ENCODE measurements at places on chromosomes 13 and 19. TPM values are rescaled to one million over a fixed set of nuclear protein-coding genes. Genes with fewer than 3 reads are reported as not detected.

Gene ZNF112
- 5.7 TPM for total RNA-seq

Gene ZNF584
- 21.8 TPM for total RNA-seq

Gene FLT3
- not detected for total RNA-seq

Gene CBARP
- 5.7 TPM for total RNA-seq

Gene ADAT3
- 6.7 TPM for total RNA-seq

Gene CCL25
- total RNA-seq: not detected

- DNase-seq: no peak
- H3K36me3 ChIP-seq: peaks cover 33% of the 10 kb centered on the region
- no peaks in the 10 kb centered on the region for H3K27me3 ChIP-seq
Observed at GRCh38 chr19:34475975-34476594, 5.5 kb upstream of the WTIP start.

DNA sequence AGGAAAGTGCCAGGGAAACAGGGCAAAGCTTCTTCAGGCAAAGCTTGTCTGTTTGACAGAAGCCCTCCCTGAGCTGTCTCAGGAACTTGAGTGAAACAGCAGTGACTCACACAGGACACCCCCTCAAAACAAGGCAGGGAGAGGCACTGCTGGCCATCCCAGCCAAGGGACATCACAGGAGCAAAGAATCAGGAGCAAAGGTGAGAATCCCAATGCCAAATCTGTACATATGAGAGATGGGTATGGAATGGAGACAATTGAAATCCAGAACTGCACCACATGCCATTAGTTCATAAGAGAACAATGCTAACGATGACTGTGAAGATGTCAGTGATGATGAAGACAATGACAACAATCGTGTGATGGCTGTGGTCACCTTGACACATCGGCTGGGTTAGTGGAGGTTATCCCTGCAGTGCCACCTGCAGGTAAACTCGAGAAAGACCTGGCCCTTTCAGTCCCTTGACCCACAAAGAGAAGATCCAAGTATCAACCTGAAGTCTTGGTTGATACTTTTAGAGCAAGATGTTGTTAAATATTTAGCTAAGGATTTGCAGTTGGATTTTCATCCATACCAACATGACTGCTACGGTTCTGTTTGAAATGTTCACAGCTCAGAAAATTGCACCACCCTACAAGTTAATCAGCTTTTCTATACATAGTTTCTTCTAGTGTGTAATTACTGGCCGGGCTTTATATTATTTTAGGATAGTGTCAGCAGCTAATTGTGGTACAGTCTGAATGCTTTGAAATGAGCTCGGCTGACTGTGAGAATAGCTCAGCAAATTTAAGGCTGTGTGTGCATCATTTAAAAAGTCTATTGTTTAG, 42.0 kb upstream of the IPO5 start:
- H3K4me3 ChIP-seq: no peak overlapping the region
- no peaks in the 10 kb centered on the region for H3K36me3 ChIP-seq
- peaks cover 2% of the 10 kb centered on the region for H3K27me3 ChIP-seq
- H3K27ac ChIP-seq: no peak overlapping the region

DNA sequence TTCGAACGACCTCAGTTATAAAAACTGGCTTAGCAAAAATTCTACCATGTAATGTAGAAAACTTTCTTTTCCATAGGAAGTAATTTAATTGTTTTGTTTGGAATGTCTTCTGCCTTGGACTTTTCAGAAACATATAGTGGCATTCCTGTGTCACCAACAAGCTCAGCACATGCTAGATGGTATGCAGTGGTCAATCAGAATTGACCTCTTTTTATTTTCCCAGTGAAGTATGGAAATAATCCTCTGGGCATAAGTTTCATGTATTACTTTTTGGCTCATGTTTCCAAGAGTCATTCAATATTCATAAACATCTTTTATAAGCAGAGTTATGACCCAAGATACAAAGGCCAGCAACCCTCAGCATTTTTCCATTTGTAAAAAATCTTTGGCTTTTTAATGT, 33.6 kb downstream of the NALCN start:
- no peaks in the 10 kb centered on the region for H3K4me1 ChIP-seq
- DNase-seq: no peak
- H3K27ac ChIP-seq: no peak overlapping the region
- no peaks in the 10 kb centered on the region for H3K27me3 ChIP-seq

DNA sequence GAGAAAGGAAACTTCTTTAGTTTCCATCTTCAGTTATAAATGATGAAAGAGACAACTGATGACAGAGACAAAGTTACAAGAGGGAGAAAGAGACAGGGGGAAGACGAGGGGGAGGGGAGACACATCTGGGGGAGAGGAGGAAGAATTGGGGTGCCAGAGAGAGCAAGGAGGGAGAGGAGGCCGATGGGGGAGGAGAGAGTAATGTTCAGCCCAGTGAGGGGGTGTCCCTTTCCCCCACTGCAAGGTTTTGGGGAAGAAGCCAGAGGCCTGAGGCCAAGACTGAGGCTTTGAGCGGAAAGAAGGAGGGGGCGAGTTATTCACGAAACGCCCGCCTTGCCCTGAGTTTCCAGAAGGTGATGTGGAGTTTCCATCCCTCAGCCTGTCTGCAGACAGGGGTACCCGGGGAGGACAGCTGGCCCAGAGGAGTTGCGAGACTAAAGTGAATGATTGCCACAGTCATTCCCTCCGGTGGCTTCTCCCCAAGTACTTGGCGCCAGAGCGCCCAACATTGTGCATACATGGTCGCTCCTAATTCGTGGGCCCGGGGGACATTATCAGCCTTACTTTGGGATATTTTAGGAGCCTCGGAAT, 558 bp upstream of the PPAN start:
- peak overlapping the region; percentile 84 for H3K4me3 ChIP-seq
- peak overlapping the region; percentile 63 for H3K27ac ChIP-seq
- peaks cover 18% of the 10 kb centered on the region for H3K27me3 ChIP-seq

DNA sequence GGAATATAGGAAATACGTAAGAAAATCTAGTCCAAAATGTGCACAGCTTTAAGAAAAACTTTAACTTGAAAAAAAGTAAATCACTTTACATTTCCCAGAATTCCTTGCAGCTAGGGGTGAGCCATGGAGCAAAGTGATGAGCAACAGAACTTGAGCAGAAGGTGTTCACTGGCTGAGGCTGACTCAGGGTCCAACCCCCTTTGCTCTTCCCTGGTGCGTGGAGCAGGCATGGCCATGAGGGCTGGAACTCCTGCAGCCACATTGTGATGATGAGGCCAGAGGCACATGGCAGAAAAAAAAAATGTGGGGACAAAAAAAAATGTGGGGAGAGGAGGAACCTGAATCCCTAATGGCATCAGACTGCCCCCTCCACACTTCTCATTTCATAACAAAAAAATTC, 9.9 kb upstream of the PLA2G4C start:
- no peak overlapping the region for H3K27ac ChIP-seq
- H3K36me3 ChIP-seq: peaks cover 26% of the 10 kb centered on the region
- H3K27me3 ChIP-seq: no peaks in the 10 kb centered on the region
- H3K4me1 ChIP-seq: peaks cover 12% of the 10 kb centered on the region
- DNase-seq: no peak

DNA sequence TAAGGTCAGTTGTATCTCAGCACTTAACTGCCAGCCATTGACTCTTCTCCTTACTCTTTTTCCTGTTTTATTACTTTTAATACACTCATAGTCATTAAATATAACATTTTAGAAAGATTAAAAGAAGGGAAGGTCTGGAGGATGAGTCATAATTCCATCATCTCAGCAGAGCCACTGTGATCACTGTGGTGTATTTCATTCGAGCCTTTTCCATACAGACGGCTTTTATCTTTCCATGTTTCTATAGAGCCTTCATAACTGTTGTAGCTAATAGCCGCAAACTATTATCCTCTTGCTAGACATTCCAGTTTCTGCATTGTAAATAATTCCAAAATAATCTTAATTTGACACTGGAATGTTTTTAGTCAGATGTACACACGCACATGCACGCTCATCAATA, 4.7 kb upstream of the FLT1 start:
- no peaks in the 10 kb centered on the region for H3K4me1 ChIP-seq
- H3K36me3 ChIP-seq: no peaks in the 10 kb centered on the region
- peaks cover 64% of the 10 kb centered on the region for H3K27me3 ChIP-seq
- no peak overlapping the region for H3K4me3 ChIP-seq
- no peak overlapping the region for H3K27ac ChIP-seq

- peaks cover 8% of the 10 kb centered on the region for H3K4me1 ChIP-seq
- H3K27ac ChIP-seq: no peak overlapping the region
- peak; percentile 59 for DNase-seq
- no peaks in the 10 kb centered on the region for H3K36me3 ChIP-seq
- no peak overlapping the region for H3K4me3 ChIP-seq
- H3K27me3 ChIP-seq: no peaks in the 10 kb centered on the region
Observed at GRCh38 chr19:35306473-35307246, 14.7 kb downstream of the MAG start.
